ENCODE measurements at places on chromosomes 7 and 10. TPM values are rescaled to one million over a fixed set of nuclear protein-coding genes. Genes with fewer than 3 reads are reported as not detected.

DNA sequence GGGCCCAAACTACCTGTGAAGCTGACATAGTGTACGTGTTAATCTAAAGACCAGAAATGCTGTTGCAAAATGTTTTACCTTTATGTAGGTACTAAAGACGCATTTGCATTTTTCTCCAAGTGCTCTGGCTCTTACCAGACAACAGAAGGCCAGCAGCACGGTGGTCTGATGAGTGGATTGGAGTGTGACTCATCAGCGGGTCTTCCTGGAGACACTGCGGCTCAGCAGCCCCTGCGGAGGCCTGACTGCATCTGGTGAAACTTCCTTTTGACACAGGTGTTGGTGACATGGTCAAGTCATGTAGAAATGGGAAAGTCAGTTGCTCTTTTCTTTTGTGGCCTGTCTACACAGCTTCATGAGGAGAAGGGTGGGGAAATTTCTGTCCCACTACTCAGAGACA is 723.6 kb downstream of the INHBA start:
- DNase-seq: no peak
- H3K4me1 ChIP-seq: peaks cover 7% of the 10 kb centered on the region
- H3K36me3 ChIP-seq: no peaks in the 10 kb centered on the region
- H3K4me3 ChIP-seq: no peak overlapping the region
- no peaks in the 10 kb centered on the region for H3K27me3 ChIP-seq

- H3K4me3 ChIP-seq: no peak overlapping the region
- H3K27me3 ChIP-seq: no peaks in the 10 kb centered on the region
- H3K36me3 ChIP-seq: no peaks in the 10 kb centered on the region
- H3K27ac ChIP-seq: no peak overlapping the region
Measured at GRCh38 chr7:4189131-4189570, 492.9 kb upstream of the FOXK1 start.

DNA sequence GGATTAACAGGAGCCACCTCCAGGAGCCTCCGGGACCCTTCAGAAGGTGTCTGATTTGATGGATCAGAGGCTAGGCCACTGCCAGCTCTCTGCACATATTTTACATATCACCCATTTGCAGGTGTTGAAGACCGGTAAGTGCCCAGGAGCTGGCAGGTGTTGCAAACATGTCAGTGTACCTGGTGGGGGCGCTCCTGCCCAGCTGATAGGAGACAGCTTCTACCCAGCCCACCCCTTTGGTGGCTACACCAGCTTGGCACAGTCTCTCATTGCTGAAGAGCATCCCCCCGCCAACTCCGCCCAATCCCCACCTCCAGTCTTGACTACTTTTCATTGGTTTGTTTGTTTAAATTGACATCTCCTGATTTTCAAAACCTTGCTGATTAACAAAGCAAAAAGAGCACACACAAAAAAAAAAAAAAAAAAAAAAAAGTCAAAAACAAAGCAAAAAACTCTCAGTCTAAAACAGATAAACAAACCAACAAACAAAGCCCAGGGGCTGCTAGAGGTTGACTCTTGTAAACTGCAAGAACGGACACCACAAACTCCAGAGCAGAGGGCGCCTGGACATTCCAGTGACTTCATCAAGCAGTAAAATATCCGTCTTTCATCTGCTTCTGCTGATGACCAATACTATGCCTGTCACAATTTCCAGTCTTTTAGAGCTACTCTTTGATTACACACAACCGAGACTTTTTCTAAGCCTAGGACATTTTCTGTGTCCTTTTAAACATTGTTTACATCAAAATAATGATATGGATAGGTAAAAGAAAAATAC is 275.3 kb downstream of the NRG3 start:
- DNase-seq: no peak
- H3K27ac ChIP-seq: no peak overlapping the region
- H3K36me3 ChIP-seq: no peaks in the 10 kb centered on the region
- H3K27me3 ChIP-seq: no peaks in the 10 kb centered on the region
- H3K4me3 ChIP-seq: no peak overlapping the region

Gene STEAP1B
- 1.3 TPM for total RNA-seq

Gene UPP1
- 27.3 TPM for total RNA-seq

Gene TAS2R41
- not detected for total RNA-seq

Gene PTPRN2
- 0.50 TPM for total RNA-seq

GRCh38 chr10:17206210-17206709 is 4.8 kb upstream of the TRDMT1 start:
- H3K4me3 ChIP-seq: no peak overlapping the region
- H3K27ac ChIP-seq: peak overlapping the region; percentile 28
- no peaks in the 10 kb centered on the region for H3K27me3 ChIP-seq
- H3K4me1 ChIP-seq: peaks cover 34% of the 10 kb centered on the region

Gene KCNIP2
- total RNA-seq: 3.5 TPM

DNA sequence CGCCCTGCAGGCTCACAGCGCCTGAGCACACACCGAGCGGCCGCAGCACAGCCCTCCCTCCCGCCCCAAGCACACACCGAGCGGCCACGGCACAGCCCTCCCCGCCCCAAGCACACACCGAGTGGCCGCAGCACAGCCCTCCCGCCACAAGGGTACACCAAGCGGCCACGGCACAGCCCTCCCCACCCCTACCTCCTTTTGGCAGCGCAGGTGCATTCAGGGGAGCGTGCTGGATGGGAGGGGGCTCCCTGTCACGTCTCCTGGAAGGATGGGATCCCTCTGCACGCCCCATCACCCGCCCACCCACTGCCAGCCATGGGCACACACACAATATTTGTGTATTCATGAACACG is 482.6 kb downstream of the DNAJB6 start:
- no peak overlapping the region for H3K4me3 ChIP-seq
- H3K27ac ChIP-seq: no peak overlapping the region
- no peaks in the 10 kb centered on the region for H3K27me3 ChIP-seq
- H3K36me3 ChIP-seq: no peaks in the 10 kb centered on the region
- H3K4me1 ChIP-seq: no peaks in the 10 kb centered on the region

GRCh38 chr10:120749856-120750566 is 101.2 kb upstream of the WDR11 start:
- DNase-seq: no peak
- H3K4me3 ChIP-seq: no peak overlapping the region
- no peaks in the 10 kb centered on the region for H3K36me3 ChIP-seq

GRCh38 chr10:116769791-116770190 is 27.4 kb upstream of the HSPA12A start:
- DNase-seq: no peak
- H3K4me1 ChIP-seq: peaks cover 12% of the 10 kb centered on the region
- no peak overlapping the region for H3K27ac ChIP-seq
- no peak overlapping the region for H3K4me3 ChIP-seq
- no peaks in the 10 kb centered on the region for H3K36me3 ChIP-seq
- H3K27me3 ChIP-seq: peaks cover 6% of the 10 kb centered on the region

- no peaks in the 10 kb centered on the region for H3K27me3 ChIP-seq
- no peak overlapping the region for H3K27ac ChIP-seq
- H3K36me3 ChIP-seq: peaks cover 9% of the 10 kb centered on the region
- H3K4me3 ChIP-seq: no peak overlapping the region
Measured at GRCh38 chr10:76572021-76572420, 1065.6 kb downstream of the KCNMA1 start.

DNA sequence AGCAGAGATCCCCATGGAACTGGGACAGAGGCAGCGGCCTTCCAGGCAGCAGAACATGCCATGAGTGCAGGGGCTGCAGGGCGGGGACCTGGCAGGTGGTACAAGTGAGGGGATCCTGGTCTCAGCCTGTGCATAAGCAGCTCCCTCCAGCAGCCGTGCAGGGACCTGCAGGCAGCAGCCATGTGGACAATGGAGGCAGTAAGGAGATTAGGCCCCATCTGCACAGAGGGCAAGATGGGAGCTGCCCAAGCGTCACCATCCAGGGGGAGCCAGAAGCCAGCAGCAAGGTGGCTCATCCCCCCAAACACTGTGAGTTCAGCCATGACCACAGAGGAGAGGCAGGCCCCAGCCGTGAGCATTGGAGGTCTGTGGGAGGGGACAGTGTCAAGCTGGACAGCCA is 3.1 kb downstream of the DDC start:
- H3K27me3 ChIP-seq: peaks cover 56% of the 10 kb centered on the region
- no peaks in the 10 kb centered on the region for H3K4me1 ChIP-seq
- no peak overlapping the region for H3K27ac ChIP-seq
- no peak for DNase-seq

- H3K27ac ChIP-seq: no peak overlapping the region
- H3K36me3 ChIP-seq: no peaks in the 10 kb centered on the region
- DNase-seq: no peak
- H3K4me1 ChIP-seq: no peaks in the 10 kb centered on the region
- no peak overlapping the region for H3K4me3 ChIP-seq
- no peaks in the 10 kb centered on the region for H3K27me3 ChIP-seq
Measured at GRCh38 chr10:106338486-106338885, 826.0 kb downstream of the SORCS1 start.

Gene GIMAP6
- total RNA-seq: not detected

- peaks cover 9% of the 10 kb centered on the region for H3K36me3 ChIP-seq
- H3K27ac ChIP-seq: no peak overlapping the region
- no peak for DNase-seq
- no peaks in the 10 kb centered on the region for H3K27me3 ChIP-seq
- H3K4me1 ChIP-seq: peaks cover 29% of the 10 kb centered on the region
Measured at GRCh38 chr7:84722086-84722485, 464.8 kb downstream of the SEMA3D start.

DNA sequence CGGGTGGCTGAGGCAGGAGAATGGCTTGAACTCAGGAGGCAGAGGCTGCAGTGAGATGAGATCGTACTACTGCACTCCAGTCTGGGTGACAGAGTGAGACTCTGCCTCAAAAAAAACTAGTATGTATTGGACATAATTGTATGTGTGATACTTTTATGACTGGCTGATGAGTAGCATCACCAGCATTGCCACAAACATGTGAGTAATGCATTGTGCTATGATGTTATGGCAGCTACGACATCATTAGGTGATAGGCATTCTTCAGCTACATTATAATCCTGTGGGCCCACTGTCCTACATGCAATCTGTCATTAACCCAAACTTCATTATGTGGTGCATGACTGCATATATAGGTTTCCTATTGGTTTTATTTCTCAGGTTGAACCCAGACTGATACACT is 352.4 kb downstream of the GALNT17 start:
- no peaks in the 10 kb centered on the region for H3K36me3 ChIP-seq
- H3K4me3 ChIP-seq: no peak overlapping the region
- peaks cover 17% of the 10 kb centered on the region for H3K4me1 ChIP-seq
- H3K27me3 ChIP-seq: no peaks in the 10 kb centered on the region
- no peak for DNase-seq
- H3K27ac ChIP-seq: no peak overlapping the region

Gene STARD3NL
- 30.7 TPM for total RNA-seq

Gene CUZD1
- 0.30 TPM for total RNA-seq

DNA sequence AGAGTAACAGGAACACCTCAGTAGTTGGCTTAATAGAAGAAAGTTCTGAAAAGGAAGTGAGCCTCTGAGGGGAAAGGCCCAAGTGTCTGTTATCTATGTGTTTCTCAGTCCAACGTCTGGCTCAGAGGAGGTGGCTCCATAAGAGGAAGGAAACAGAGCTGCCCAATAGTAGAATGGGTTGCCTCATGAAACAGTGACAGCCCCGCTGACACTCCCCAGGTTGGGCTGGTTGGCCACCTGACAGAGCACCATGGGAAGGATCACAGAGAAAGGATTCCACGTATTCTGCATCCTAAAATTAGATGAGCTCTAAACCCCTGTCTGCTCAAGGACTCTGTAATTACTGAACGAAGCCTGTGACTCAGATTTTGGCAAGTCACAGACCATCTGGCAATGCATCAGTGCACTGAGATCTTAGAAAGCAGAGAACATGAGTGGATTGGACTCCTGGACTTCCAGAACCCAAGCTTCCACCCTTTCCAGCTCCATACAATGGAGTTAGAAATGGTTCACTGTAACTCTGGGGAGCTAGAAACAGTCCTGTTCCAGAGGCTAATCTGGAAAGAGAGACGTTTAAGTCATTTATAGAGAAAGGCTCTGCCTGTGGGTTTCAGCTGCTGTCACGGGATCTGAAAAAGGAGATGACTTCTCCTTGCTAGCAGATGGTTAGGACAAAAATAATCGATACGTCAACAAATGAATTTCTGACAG is 2.9 kb downstream of the PKD2L1 start:
- no peak for DNase-seq
- no peaks in the 10 kb centered on the region for H3K36me3 ChIP-seq
- H3K27ac ChIP-seq: no peak overlapping the region
- H3K4me1 ChIP-seq: no peaks in the 10 kb centered on the region

Gene CDK5
- total RNA-seq: 18.8 TPM

DNA sequence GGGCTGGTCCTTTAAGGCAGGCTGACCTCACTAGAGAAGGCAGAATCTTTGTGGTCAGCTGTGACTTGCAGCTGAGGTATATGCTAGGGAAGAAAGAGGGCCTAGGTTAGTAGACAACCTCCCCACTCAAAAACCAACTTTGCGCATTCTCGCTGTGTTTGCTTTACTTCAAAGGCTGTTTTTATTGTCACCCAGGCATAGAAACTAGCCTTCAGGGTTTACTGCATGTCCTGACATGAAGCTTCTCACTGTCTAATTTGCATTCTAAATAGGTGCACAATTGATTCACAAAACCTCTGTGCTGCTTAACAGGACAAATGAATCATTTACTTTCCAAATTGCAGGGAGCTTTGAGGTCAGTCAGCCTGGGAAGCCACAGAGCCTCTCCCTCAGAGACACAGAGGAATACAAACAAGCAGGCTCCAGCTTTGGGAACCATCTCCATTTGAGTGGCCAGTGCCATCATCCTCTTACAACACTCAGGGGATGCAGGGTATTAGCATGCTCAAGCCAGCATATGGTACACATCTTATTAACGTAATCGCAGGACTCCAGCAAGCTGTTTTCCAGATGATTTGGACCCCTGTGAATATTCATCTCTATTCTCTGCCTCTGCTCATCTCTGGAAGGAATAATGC is 596.4 kb upstream of the GHITM start:
- H3K4me1 ChIP-seq: peaks cover 59% of the 10 kb centered on the region
- no peak overlapping the region for H3K27ac ChIP-seq
- no peak overlapping the region for H3K4me3 ChIP-seq
- no peak for DNase-seq
- no peaks in the 10 kb centered on the region for H3K36me3 ChIP-seq

- no peak overlapping the region for H3K27ac ChIP-seq
- no peak for DNase-seq
- H3K4me1 ChIP-seq: peaks cover 22% of the 10 kb centered on the region
Measured at GRCh38 chr7:85022064-85022697, 164.7 kb downstream of the SEMA3D start.

DNA sequence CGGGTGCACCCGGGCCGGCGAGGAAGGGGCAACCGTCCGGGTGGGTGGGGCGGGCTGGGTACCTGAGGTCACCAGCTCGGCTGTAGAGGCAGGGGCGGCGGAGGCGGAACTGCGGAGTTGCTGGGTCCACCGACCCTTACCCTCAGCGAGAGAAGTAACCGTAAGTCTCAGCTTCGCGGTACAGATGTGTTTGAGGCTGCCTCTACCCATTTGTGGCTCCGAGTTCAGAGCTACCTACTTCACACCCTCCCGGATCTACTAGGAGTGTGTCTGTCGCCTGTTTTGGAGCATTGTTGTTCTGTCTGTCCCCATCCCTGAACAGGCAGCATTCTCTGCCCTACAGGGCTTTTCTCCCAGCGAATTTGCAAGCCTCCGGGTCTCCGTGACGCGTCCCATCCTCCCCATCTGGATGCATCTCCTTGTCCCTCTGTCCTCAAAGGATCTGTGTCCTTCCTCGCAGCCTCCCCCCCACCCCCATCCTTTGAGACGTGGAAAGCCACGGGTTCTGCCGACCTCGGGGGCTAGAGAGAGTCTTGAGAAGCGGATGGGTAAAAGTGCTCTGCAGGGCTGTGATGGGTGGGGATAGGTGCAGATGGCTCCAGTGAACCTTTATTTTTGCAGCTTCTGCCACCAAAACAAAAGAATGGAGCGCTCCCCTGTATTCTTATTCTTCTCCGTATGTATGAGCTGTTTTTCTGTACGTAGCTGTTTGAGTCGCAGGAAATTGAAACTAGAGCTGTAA is 757 bp downstream of the ANKIB1 start:
- DNase-seq: no peak
- H3K4me1 ChIP-seq: peaks cover 47% of the 10 kb centered on the region
- no peaks in the 10 kb centered on the region for H3K27me3 ChIP-seq
- H3K4me3 ChIP-seq: peak overlapping the region; percentile 97
- peak overlapping the region; percentile 86 for H3K27ac ChIP-seq

Gene RBP3
- not detected for total RNA-seq
